ENCODE measurements at places on chromosomes 2 and 18.

DNA sequence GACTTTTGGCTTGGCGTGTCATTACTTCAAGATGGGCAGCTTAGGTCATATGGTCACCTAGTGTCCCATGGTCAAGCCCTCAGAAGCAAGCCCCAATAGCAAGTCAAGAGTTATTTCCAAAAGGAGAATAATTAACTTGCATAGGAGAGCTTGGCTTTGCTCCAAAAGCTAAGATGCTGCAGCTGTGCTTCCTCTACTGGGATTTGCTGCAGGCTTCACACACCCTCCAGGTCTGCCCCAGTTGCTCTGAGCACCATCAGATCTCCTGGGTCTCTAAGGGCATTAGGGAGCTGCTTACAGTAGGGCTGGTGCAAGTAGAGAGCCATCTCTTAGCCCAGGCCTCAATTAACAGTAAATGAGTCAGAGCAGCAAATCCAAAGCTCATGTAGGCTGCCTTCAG lies 46.6 kb downstream of the THUMPD2 start:
- DNase-seq, result no peak

- DNase-seq, result no peak
These were observed 698 bp upstream of the TMEM237 start for GRCh38 chr2:201644001-201644400.

GRCh38 chr2:210616074-210616473 lies 59.7 kb downstream of the CPS1 start:
- DNase-seq, result no peak

DNA sequence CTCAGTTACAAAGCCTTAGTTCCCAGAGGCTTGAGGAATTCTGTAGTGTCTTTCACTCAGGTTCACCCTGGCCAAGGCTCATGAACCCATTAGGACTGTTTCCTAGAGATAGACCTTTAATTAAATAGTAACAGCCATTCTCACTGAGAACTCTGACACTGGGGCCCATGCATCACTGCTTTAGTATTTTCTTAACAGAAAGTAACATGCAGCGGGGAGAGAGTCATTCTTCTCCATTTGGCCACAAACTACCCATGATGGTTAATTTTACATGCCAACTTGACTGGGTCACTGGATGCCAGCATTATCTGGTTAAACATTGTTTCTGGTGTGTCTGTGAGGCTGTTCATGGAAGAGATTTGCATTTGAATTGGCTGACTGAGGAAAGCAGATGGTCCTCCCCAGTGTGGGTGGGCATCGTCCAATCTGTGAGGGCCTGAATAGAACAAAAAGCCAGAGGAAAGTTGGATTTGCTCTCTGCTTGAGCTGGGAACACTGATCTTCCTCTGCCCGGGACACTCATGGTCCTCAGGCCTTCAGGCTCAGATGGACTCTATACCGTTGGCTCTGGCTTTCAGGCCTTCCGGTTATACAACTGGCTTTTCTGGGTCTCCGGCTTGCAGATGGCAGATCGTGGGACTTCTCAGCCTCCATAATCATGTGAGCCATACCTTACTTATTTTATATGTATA lies 5.6 kb upstream of the CPLX4 start:
- no peak for DNase-seq

DNA sequence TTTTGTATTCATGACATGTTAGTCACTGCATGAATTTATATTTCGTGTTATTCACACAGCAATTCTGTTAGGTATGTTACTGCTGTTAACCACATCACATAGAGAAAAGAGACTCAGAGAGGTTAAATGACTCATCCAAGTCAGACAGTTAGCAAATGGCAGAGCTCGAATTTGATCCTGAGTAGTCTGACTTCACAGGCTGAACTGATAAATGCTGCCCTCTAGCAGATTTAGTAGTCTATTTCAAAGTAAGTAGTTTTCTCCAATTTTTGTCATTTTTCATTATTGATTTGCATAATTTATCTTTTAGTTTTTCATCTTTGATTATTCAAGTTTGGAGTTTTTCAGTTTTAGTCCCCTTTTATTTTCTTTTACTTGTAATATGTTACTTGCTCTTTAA lies 58.3 kb downstream of the WDR7 start:
- no peak for DNase-seq

- DNase-seq, result no peak
These were observed 24.6 kb upstream of the NOTO start for GRCh38 chr2:73177645-73178255.

DNA sequence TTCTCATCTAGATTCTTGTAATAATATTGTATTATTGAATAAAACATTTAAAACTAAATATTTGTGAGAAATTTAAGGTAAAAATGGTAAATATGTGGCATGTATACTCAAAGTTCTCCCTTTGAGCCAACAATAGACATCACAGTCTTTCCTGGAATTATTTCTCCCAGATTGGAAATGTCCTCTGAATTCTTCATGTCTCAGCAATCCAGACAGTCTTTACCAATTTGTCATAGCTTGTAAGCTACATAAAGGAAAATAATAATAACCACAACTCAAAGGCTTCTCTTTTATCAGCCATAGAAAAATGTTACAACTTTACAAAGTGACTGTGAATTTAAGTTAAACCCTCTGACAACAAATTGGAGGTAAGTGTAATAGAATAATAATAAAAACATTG lies 784.9 kb downstream of the EPHA4 start:
- DNase-seq, result no peak

DNA sequence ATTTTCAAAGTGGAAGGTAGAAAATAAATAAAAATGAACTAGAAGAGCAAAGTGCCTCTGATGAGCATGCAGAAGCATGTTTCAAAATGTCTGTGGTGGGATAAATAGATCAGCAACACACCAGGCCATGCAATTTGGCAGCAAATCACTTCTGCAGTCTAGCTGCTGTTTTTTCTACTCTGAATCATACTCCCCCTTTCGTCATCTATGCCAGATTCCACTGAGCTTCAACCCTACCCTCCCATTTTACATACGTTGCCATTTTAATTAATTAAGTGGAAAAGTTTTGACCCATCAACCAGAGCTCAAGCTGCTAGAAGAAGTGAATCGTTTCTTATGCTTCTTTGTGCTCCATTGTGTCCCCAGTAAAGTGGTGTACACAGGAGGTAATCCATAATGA lies 79.3 kb downstream of the NRXN1 start:
- no peak for DNase-seq

- no peak for DNase-seq
These were observed 37.8 kb downstream of the SRSF7 start for GRCh38 chr2:38713338-38713737.

All from stimulated activated CD8-positive, alpha-beta memory T cell treated with anti-CD3 and anti-CD28 coated beads, Interleukin-7, amount 100 ng/mL, for 48 hours (primary cell).